ENCODE measurements at places on chromosomes 16 and 17. TPM values are rescaled to one million over a fixed set of nuclear protein-coding genes. Genes with fewer than 3 reads are reported as not detected.

GRCh38 chr16:28542646-28543045, 3.9 kb upstream of the NUPR1 start:
- no peak for DNase-seq
- H3K27me3 ChIP-seq: no peaks in the 10 kb centered on the region
- no peak overlapping the region for H3K27ac ChIP-seq
- H3K4me3 ChIP-seq: no peak overlapping the region
- no peaks in the 10 kb centered on the region for H3K36me3 ChIP-seq

The GNG13 gene
- total RNA-seq: not detected

DNA sequence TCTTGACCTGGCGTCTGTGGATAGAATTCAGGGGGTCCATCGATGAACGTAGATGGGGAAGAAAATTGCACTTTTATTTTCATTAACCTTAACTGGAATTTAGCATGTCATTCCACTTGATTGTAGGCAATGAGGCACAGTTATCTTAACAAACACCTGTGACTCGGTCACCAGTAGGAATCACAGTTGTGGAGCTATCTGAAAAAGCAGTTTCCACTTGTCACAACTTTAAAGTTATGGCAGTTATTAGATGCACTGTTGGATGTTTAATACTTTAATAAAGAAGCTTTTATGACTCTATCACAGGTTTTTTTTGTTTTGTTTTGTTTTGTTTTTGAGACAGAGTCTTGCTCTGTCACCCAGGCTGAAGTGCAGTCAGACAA, 83.7 kb upstream of the LGALS9 start:
- peaks cover 64% of the 10 kb centered on the region for H3K4me1 ChIP-seq
- no peak overlapping the region for H3K4me3 ChIP-seq
- H3K27ac ChIP-seq: no peak overlapping the region
- no peaks in the 10 kb centered on the region for H3K27me3 ChIP-seq
- DNase-seq: no peak

DNA sequence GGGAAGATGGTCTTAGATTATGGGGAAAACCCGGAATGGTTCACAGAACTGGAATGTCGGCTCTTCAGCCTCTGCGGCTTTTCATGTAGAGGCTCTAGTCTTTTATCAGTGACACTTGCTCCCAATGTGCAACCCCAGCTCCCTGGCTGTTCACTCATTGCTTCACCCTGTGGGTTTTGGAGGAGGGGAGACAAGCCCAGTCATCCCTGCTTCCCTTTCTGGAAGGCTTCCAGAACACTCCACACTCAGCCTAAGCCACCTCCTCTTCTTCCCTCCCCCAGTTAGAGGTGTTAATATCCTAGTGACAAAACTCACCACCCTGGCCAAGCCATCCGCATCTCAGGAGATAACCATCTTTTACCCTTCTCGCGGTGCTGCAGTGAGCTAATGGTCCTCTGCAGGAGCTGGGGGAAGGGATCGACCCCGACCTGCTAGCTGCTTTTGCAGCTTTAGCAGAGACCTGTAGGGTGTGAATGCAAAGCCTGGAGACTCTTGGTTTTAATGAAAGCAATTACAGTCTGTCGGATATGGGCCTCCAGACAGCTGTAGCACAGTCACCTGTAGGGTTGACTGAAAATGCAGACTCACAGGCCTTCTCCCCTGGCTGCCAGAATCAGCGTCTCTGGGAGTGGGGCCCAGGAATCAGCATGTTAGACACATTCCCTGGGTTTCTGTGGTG, 24.3 kb upstream of the LASP1NB start:
- no peaks in the 10 kb centered on the region for H3K27me3 ChIP-seq
- peak; percentile 65 for DNase-seq
- H3K36me3 ChIP-seq: peaks cover 70% of the 10 kb centered on the region
- peaks cover 58% of the 10 kb centered on the region for H3K4me1 ChIP-seq

DNA sequence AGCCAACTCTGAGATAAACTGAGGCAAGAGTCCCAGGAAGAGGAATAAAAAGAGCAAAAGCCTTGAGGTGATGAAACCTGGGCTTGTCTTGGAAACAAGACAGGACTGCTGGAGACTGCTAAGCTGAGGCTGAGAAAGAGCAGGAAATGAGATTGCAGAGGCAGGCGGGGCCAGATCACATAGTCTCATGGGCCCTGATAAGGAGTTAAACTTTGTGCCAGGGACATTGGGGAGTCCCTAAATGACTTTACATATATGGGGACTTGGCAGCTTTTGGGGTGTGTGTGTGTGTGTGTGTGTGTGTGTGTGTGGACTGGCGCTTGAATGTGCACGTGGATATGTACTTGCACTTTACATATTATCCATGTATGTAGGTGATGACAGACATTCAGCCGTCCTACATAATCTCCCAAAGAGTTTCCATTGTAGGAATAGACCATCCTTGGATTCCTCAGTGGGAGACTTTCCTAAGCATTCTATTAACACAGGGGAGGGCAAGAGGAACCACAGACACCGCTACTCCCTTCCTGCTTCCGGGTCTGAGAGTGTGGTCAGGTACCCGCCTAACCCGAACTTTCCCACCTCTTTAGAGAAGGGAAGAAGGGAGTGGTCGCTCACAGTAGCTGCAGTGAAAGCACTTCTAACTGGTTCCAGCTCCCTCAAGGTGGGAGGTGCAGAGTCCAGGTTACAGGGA, 123.1 kb downstream of the LYRM1 start:
- H3K4me3 ChIP-seq: no peak overlapping the region
- H3K27ac ChIP-seq: peak overlapping the region; percentile 40
- H3K36me3 ChIP-seq: no peaks in the 10 kb centered on the region
- peaks cover 4% of the 10 kb centered on the region for H3K27me3 ChIP-seq
- peaks cover 14% of the 10 kb centered on the region for H3K4me1 ChIP-seq
- peak; percentile 26 for DNase-seq

DNA sequence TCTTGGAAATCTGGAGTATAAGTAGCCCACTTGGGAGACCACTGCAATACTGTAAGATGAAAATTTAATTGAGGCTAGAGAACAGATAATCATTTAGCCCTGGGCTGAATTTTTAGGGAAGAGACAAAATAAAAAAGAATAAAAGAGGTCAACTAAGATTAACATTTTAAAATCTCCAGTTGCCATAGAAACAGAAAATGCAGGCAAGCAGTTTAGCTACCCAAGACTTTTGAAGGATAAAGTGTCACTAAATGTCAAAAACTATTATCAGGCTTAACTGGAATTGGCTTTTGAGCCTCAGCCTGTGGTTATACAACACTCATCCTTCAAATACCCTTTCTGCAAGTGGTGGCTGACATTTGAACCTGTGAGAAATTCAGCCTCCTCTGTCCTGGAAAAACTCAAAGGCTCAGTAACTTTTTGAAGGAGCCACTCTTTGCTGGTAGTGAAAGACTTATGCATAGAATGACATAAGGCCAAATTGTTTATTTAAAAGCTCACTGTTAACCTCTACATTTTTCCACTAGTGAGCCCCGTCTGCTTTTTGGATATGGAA, 220.7 kb upstream of the KCNJ16 start:
- no peaks in the 10 kb centered on the region for H3K27me3 ChIP-seq
- no peaks in the 10 kb centered on the region for H3K36me3 ChIP-seq
- H3K27ac ChIP-seq: no peak overlapping the region
- no peak for DNase-seq
- H3K4me1 ChIP-seq: no peaks in the 10 kb centered on the region

DNA sequence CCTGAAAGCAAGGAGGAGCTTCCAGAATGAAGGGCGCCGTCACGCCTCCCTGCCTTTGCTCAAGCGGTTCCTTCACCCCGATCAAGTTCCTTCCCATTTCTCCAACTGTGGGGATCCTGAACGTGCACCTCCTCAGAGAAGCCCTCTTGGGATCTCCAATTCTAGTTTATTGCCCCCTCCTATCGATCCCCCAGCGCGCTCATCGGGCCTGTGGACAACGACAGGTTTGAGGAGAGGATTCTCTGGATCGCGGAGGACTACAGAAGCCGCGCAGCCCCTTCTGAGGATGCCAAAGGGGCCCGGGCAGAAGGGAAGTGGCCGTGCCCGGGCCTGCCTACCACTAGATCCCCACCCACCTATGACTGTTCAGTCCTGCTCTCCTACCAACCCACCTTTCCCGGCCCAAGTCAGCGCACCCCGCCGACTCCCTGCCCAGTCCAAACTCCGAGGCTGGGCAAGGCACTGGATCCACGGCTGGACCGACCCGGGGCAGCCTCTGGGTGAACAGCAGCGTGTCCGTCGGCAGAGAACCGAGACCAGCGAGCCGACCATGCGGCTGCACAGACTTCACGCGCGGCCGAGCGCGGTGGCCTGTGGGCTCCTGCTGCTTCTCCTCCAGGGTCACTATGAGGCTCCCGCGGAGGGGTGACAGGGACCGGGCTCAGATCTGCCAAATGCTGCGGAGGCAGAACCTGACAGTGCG, 12.8 kb upstream of the CES3 start:
- H3K4me3 ChIP-seq: peak overlapping the region; percentile 83
- DNase-seq: no peak
- peaks cover 24% of the 10 kb centered on the region for H3K27me3 ChIP-seq
- H3K4me1 ChIP-seq: peaks cover 36% of the 10 kb centered on the region
- H3K36me3 ChIP-seq: peaks cover 9% of the 10 kb centered on the region

The OTOP3 gene
- total RNA-seq: not detected

- H3K36me3 ChIP-seq: no peaks in the 10 kb centered on the region
- no peak overlapping the region for H3K4me3 ChIP-seq
- H3K27ac ChIP-seq: no peak overlapping the region
- H3K4me1 ChIP-seq: peaks cover 2% of the 10 kb centered on the region
- no peak for DNase-seq
Observed at GRCh38 chr17:72535779-72536178, 415.0 kb downstream of the SOX9 start.

- no peak for DNase-seq
- peaks cover 72% of the 10 kb centered on the region for H3K4me1 ChIP-seq
- H3K27me3 ChIP-seq: no peaks in the 10 kb centered on the region
- peak overlapping the region; percentile 99 for H3K27ac ChIP-seq
Observed at GRCh38 chr17:77451894-77452852, 311.4 kb downstream of the SEC14L1 start.

DNA sequence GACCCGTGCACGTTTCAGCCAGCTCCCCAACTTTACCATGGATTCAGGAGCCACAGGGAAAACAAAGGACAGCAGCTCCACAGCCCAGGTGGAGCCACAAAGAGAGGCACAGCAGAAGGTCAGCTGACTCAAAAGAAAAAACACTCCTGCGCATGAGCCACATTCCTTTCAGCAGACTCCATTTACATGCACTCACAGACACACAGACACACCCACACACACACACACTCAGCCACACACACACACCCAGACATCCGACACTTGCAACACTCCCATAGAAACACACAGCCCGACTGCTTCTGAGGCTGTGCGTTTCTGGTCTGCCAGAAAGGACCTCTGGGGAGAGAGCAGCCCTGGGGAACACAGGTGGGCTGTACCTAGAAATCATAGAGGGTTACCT, 2335.5 kb downstream of the TP53TG3F start:
- no peak for DNase-seq
- H3K4me1 ChIP-seq: no peaks in the 10 kb centered on the region
- no peak overlapping the region for H3K27ac ChIP-seq
- H3K36me3 ChIP-seq: no peaks in the 10 kb centered on the region
- no peak overlapping the region for H3K4me3 ChIP-seq

The ABCC3 gene
- total RNA-seq: 0.25 TPM

GRCh38 chr17:64783556-64784352, 121.6 kb upstream of the SMURF2 start:
- peak; percentile 12 for DNase-seq
- no peak overlapping the region for H3K4me3 ChIP-seq
- H3K27me3 ChIP-seq: peaks cover 1% of the 10 kb centered on the region
- no peak overlapping the region for H3K27ac ChIP-seq
- peaks cover 26% of the 10 kb centered on the region for H3K4me1 ChIP-seq
- H3K36me3 ChIP-seq: peaks cover 21% of the 10 kb centered on the region

The LLGL1 gene
- 22.8 TPM for total RNA-seq

The OR3A2 gene
- total RNA-seq: 1.3 TPM

DNA sequence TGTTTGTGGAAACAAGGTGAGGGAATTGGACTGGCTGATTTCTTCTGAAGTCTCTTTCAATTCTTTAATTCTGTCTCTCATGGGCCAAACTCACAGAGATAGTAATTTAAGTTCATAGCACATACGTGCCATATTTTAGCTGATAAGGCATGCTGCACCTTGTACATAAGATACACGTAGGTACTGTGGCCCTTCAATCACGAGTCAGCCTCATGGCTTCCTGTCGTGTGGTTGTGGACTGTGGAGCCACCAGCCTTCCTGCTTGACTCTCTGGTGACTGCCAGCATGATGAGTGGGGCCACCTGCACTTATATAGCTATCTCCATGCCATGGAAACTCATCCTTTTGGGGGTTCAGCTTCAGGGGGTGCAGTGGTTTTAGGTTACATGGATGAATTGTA, 25.1 kb downstream of the KSR1 start:
- DNase-seq: peak; percentile 83
- H3K27ac ChIP-seq: peak overlapping the region; percentile 79
- H3K4me3 ChIP-seq: no peak overlapping the region
- peaks cover 16% of the 10 kb centered on the region for H3K36me3 ChIP-seq
- no peaks in the 10 kb centered on the region for H3K27me3 ChIP-seq

The SLC6A2 gene
- not detected for total RNA-seq

- peaks cover 55% of the 10 kb centered on the region for H3K27me3 ChIP-seq
- DNase-seq: peak; percentile 38
- H3K36me3 ChIP-seq: no peaks in the 10 kb centered on the region
- H3K27ac ChIP-seq: no peak overlapping the region
- no peak overlapping the region for H3K4me3 ChIP-seq
Observed at GRCh38 chr17:39591958-39592954, 15.5 kb downstream of the NEUROD2 start.

GRCh38 chr16:56946767-56947603, 14.8 kb upstream of the CETP start:
- H3K27me3 ChIP-seq: no peaks in the 10 kb centered on the region
- peaks cover 44% of the 10 kb centered on the region for H3K36me3 ChIP-seq

DNA sequence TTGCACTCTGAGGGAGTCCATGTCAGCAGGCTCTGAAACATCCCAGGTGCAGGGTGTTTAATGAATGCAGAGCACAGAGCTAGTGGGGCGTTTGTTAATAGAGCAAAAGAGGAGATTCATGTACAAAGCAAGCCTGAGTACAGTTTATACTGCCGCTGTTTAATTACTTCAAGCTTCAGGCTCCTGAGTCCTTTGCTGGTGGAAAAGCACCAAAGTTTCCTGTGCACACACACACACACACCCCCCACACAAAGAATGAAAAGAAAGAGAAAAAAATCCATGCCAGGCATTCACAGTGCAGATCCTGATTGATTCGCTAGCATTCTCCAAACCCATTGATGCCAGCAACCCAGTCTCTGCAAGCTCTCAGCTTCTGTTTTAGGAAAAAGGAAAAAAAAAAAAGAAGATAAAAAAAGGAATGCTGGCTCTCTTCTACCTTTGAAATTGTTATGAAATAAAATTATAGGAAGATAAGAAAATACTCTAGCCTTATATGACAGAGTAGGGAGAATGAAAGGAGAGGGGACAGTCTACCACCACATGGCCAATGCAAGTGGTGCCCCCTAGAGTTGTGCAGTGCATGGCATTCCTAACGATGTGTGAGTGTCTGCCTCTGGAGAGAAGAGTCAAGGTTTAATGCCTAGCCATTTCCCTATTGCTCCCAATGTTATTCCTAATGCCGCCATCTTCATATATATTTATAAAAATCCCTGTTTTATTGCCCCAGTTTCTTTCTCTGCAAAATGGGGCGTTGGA, 216.5 kb downstream of the TMEM114 start:
- no peak overlapping the region for H3K27ac ChIP-seq
- no peak overlapping the region for H3K4me3 ChIP-seq
- no peaks in the 10 kb centered on the region for H3K4me1 ChIP-seq
- DNase-seq: no peak

The HEATR9 gene
- 2.3 TPM for total RNA-seq

The SHISA9 gene
- total RNA-seq: not detected
